ENCODE measurements at places on chromosomes 7 and 10.
A peak's percentile ranks its signal among the peaks of the same experiment; 100 is the strongest.

DNA sequence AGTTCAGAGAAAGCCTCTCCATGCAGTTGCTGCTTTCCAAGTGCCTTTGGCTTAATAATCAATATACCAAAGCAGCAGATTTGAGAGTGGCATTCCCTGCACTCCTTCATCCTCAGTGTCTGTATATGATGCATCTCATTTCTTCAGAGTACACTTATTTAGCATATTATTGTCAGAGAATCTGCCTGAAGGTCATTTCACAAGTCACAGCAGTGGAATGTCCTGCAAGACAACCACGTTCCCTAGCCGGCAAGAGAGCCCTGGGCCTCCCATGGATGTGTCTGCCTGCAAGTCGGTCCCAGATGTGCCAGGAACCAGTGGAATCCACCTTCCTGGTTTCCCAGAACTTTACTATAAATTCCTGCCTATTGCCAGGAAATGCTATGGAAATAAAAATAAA is 289.4 kb upstream of the IGFBP3 start:
- no peak overlapping the region for H3K4me3 ChIP-seq
- no peak overlapping the region for H3K27ac ChIP-seq
- H3K4me1 ChIP-seq, result no peaks in the 10 kb centered on the region
- DNase-seq, result no peak

DNA sequence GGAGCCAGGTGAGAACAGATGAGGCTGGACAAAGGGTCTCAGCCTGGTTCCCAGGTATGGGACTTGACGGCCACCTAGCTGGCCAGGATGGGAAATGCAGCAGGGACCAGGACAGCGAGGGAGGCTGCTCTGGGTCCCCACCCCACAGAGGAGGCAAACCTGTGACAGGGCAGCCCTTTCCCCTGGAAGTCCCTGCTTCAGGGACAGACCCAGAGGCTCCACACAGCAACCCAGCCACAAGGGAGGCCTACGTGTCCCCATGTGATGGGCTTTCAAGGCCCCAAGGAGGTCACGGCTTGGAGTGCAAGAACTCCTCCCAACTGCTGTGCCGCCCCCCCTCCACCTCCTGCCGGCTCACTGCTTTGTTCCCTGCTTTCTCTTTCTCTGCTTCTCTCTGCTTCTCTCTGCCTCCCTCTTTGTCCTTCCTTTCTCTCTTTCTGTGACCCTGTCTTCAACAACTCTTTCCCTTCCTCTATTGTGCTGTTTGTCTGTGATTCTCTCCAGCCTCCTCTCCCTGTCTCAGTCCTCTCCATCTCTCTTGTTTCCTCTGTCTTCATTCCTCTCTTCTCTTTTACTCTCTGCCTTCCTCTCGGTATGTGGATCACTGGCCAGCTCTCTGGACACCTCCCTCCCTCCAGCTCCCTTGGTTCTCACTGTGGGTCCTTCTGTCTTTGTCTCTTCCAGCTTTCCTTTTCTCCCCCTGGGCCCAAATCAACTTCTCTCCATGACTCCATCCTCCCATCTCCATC is 9.6 kb upstream of the EIF5AL1 start:
- no peaks in the 10 kb centered on the region for H3K4me1 ChIP-seq
- H3K27me3 ChIP-seq, result peaks cover 7% of the 10 kb centered on the region
- no peak for DNase-seq

- no peak for DNase-seq
- H3K4me1 ChIP-seq, result peaks cover 24% of the 10 kb centered on the region
- no peaks in the 10 kb centered on the region for H3K27me3 ChIP-seq
- H3K36me3 ChIP-seq, result peaks cover 60% of the 10 kb centered on the region
- H3K4me3 ChIP-seq, result no peak overlapping the region
Measured at GRCh38 chr7:36879021-36879420, 154.7 kb upstream of the AOAH start.

- H3K27ac ChIP-seq, result peak overlapping the region; percentile 49
- no peak for DNase-seq
- H3K4me1 ChIP-seq, result no peaks in the 10 kb centered on the region
- H3K27me3 ChIP-seq, result no peaks in the 10 kb centered on the region
- no peak overlapping the region for H3K4me3 ChIP-seq
Measured at GRCh38 chr10:35025916-35026315, 64.2 kb downstream of the CUL2 start.

GRCh38 chr7:16260236-16260728 is 161.1 kb downstream of the CRPPA start:
- H3K4me1 ChIP-seq, result no peaks in the 10 kb centered on the region
- DNase-seq, result no peak
- no peak overlapping the region for H3K4me3 ChIP-seq
- peaks cover 6% of the 10 kb centered on the region for H3K36me3 ChIP-seq
- no peak overlapping the region for H3K27ac ChIP-seq
- peaks cover 2% of the 10 kb centered on the region for H3K27me3 ChIP-seq

DNA sequence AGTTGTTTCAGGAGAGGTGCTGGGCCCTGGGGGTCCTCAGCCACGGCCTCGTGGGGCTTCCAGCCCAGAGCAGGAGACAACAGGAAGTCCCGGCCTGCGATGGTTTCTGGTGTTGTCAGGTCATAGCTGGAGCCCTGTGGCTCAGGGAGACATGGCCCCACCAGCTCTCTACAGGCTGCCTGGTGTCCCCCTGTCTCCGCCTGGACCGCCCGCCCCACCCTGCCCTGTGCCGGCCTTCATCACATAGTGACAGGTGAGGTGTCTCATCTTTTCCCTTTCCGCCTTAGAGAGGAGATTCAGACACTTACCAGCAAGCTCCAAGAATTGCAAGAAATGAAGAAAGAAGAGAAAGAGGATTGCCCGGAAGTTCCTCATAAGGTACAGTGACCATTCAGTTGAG is 35.8 kb downstream of the IQCE start:
- no peak overlapping the region for H3K27ac ChIP-seq
- peaks cover 30% of the 10 kb centered on the region for H3K36me3 ChIP-seq
- H3K4me1 ChIP-seq, result no peaks in the 10 kb centered on the region
- no peaks in the 10 kb centered on the region for H3K27me3 ChIP-seq

GRCh38 chr10:129915526-129916378 is 48.3 kb downstream of the EBF3 start:
- no peak overlapping the region for H3K4me3 ChIP-seq
- H3K4me1 ChIP-seq, result no peaks in the 10 kb centered on the region
- DNase-seq, result no peak
- peaks cover 3% of the 10 kb centered on the region for H3K27me3 ChIP-seq
- no peaks in the 10 kb centered on the region for H3K36me3 ChIP-seq
- no peak overlapping the region for H3K27ac ChIP-seq

- peaks cover 8% of the 10 kb centered on the region for H3K27me3 ChIP-seq
- H3K4me1 ChIP-seq, result no peaks in the 10 kb centered on the region
- no peak overlapping the region for H3K4me3 ChIP-seq
Measured at GRCh38 chr7:101632641-101633040, 3.5 kb upstream of the MYL10 start.

DNA sequence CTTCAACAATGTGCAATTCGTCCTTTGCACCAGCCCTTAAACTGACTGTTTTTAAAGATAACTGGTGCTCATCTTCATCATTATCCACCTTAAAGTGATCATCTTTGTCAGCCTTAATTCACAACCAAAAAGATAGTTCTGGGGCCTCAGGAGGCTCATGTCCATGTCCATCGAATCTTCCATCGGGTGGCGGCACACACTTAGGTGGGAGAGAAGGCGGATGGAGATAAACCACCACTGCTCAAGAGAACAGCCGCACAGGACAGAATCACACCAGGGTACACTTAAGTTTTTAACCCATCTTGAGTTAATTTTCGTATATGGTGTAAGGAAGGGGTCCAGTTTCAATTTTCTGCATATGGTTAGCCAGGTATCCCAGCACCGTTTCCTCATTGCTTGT is 24.8 kb downstream of the OIT3 start:
- H3K4me3 ChIP-seq, result no peak overlapping the region
- H3K4me1 ChIP-seq, result no peaks in the 10 kb centered on the region
- no peak overlapping the region for H3K27ac ChIP-seq
- no peak for DNase-seq
- H3K27me3 ChIP-seq, result peaks cover 14% of the 10 kb centered on the region

DNA sequence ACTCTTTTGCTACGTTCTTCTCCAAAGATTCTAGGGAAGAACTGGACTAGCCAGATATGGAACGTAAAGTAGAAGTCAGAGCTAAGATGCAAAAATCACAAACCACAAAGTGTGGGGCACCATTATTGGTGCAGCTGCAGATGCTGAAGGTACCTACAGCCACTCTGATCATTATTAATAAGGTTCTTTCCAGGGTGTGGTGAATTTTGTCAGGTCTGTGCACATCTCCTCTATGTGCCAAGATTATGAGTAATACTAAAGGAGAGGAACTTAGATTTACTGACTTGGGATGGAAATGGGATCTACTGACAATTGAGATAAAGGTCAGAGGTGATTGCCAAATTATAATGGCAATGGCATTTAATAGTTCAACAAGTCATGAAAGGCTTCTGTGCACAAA is 148.2 kb downstream of the RAPGEF5 start:
- H3K27me3 ChIP-seq, result no peaks in the 10 kb centered on the region
- no peaks in the 10 kb centered on the region for H3K36me3 ChIP-seq
- H3K4me1 ChIP-seq, result no peaks in the 10 kb centered on the region

- no peak for DNase-seq
- H3K36me3 ChIP-seq, result peaks cover 22% of the 10 kb centered on the region
- no peaks in the 10 kb centered on the region for H3K27me3 ChIP-seq
- peak overlapping the region; percentile 73 for H3K27ac ChIP-seq
Measured at GRCh38 chr7:99399597-99399996, 8.8 kb downstream of the PDAP1 start.

GRCh38 chr7:20534543-20534942 is 80.9 kb upstream of the ABCB5 start:
- no peaks in the 10 kb centered on the region for H3K36me3 ChIP-seq
- DNase-seq, result no peak
- H3K27me3 ChIP-seq, result no peaks in the 10 kb centered on the region
- H3K4me3 ChIP-seq, result no peak overlapping the region

- no peak overlapping the region for H3K27ac ChIP-seq
- DNase-seq, result no peak
- no peaks in the 10 kb centered on the region for H3K4me1 ChIP-seq
- H3K36me3 ChIP-seq, result no peaks in the 10 kb centered on the region
- no peak overlapping the region for H3K4me3 ChIP-seq
Measured at GRCh38 chr7:82964150-82964882, 198.4 kb downstream of the PCLO start.

DNA sequence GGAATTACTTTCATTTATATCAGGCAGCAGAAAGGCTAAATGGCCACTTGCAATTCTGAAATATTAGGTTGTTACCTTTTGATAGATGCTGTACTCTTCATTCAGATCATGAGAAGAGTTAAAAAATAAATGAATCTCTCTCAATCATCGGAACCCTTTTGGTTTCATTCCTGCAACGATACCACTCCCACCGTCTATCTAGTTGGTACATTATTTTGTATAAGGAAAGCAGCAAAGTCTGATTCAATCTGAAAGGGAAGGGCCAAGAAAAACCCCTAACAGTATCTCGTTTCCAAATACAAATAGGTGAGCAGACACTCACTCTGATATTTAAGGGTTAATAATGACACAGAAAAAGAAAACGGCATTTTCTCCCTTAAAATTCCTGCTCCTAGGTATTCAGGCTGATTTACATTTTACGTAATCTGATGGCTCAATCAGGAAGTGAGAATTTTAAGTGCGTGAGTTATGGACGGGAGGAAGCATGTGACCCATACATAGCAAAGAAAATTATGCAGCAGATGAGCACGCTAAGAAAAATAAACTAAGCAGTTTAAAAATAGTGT is 209.4 kb upstream of the KLF14 start:
- no peaks in the 10 kb centered on the region for H3K36me3 ChIP-seq
- peak overlapping the region; percentile 79 for H3K4me3 ChIP-seq
- H3K4me1 ChIP-seq, result peaks cover 69% of the 10 kb centered on the region
- peak overlapping the region; percentile 86 for H3K27ac ChIP-seq

DNA sequence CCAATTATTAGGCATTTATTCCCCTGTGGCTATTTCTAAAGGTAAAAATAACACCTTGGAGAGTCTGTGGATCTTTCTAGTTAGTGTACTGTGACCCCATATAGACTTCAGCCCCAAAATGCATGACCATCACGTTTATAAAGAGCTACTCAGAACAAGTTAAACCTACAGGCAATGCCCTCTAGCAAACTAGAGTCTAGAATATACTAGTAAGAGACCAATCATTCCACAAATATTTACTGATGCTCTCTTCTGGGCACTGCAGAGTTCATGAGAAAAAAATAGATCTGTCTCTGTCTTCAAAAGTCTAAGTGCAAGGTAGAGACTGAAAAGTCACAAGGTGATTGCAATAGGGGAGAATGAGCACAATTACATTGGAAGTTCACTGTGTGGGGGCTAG is 20.5 kb upstream of the CALD1 start:
- no peak for DNase-seq
- H3K4me1 ChIP-seq, result no peaks in the 10 kb centered on the region
- no peaks in the 10 kb centered on the region for H3K36me3 ChIP-seq
- H3K27me3 ChIP-seq, result peaks cover 2% of the 10 kb centered on the region
- H3K4me3 ChIP-seq, result no peak overlapping the region

- H3K4me3 ChIP-seq, result peak overlapping the region; percentile 91
- H3K36me3 ChIP-seq, result peaks cover 4% of the 10 kb centered on the region
- peaks cover 31% of the 10 kb centered on the region for H3K27me3 ChIP-seq
- DNase-seq, result peak; percentile 54
Measured at GRCh38 chr10:7408291-7409044, 2.4 kb downstream of the SFMBT2 start.

DNA sequence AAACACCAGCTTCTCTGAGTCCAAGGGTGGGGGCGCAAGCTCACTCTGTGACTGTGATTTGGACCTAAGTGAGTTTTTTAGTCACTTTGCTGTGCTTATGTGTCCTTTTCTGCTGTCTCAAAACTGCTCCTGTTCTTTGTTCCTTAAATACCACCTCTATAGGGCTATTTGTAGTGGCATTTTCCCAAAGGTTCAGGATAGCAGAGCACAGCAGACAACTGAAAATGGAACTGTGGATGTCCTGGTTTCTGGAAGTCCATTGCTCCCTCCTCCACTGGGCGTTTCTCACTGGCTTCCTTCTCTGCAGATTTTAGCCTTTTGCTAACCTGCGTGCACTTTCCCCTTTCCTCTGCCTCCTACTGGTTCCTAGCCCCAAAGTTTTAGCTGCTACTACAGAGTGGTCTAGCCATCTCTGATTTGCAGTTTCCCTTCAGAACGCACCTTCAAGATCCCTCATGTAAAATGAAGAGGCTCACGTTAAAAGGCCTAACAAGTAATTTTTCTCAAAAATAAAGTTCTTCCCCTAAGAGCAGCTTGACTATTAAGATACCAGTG is 25.6 kb downstream of the BLVRA start:
- DNase-seq, result no peak
- no peaks in the 10 kb centered on the region for H3K4me1 ChIP-seq
- peaks cover 23% of the 10 kb centered on the region for H3K36me3 ChIP-seq
- H3K4me3 ChIP-seq, result no peak overlapping the region
- H3K27ac ChIP-seq, result no peak overlapping the region

- H3K27ac ChIP-seq, result no peak overlapping the region
- H3K4me1 ChIP-seq, result peaks cover 5% of the 10 kb centered on the region
- H3K4me3 ChIP-seq, result no peak overlapping the region
- H3K27me3 ChIP-seq, result peaks cover 6% of the 10 kb centered on the region
Measured at GRCh38 chr7:50138101-50138500, 45.1 kb upstream of the ZPBP start.

- no peak overlapping the region for H3K27ac ChIP-seq
- peaks cover 2% of the 10 kb centered on the region for H3K27me3 ChIP-seq
- no peaks in the 10 kb centered on the region for H3K4me1 ChIP-seq
- DNase-seq, result no peak
Measured at GRCh38 chr7:28705350-28705749, 252.8 kb downstream of the TRIL start.

All from immature natural killer cell (primary cell).